ENCODE measurements at places on chromosomes 7 and 10.

GRCh38 chr10:103692436-103692951, 162.9 kb downstream of the SH3PXD2A start:
- no peak for DNase-seq

DNA sequence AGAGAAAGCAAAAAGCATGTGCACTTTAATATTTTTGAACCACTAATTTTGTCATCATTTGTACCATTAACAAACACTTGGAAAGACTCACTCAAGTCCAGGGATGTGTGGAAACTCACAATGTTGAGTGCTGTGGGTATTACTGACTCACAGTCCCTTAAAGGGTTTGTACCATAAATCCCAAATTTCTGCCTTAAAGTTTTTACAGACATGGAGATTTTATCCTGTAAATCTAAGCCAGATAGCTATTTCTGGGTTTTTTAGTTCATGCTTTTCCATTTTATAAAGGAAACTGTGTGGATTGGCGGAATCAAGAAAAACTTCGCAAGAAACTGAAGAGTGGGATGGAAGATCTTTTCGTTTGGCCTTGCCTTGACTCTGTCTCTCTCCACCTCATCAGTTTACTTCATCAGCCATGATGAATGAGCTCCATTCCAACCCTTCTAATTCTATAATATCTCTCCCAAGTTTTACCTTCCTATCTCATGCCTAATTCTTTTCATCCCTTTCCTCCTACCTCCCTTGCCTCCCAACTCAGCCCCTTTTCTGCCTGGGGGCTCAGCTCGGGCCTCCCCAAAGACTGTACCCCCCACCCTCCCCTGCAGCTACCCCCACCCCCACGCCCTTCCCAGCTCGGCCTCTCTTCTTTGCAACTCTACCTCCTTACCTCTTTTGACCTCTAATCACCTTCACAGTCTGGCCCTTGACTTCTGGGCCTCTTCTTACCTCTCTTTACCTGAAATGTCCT, 218.5 kb upstream of the MKLN1 start:
- no peak for DNase-seq

DNA sequence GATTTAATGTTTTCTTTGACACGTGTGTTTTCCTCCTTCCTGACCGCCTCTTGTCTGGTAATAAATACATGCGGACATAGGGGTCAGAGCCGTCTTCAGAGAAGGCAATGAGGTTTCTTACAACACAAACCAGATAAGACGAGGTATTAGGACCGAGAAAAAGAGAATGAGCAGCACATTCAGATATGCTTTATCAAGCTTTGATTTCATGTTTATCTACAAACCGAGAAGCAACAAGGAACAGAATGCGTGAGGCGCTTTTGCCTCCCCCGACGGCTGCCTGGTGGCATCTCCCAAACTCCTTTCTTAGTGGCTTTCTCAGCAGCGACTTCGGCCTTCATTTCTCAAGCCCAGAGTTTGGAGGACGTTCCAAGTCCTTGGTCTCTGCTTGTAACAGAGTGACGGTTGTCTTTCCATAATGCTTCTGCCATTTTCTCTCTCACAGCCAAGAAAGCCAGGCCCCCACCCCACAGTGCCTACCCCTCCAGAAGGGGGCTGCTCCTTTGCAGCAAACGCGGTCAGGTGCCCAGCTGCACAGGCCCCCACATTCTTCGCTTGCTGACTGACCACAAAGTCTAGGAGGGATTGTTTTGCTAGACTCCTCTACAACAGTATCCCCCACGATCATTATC, 32.6 kb upstream of the NCAPG2 start:
- DNase-seq, result peak; percentile 41

- no peak for DNase-seq
Measured at GRCh38 chr7:17132726-17133125, 165.7 kb upstream of the AHR start.
